Calu3 (cell line): ENCODE measurements at places on chromosomes 2 and 18. TPM values are rescaled to one million over a fixed set of nuclear protein-coding genes. Genes with fewer than 3 reads are reported as not detected.
A peak's percentile ranks its signal among the peaks of the same experiment; 100 is the strongest.

RNASEH1 gene
- total RNA-seq = 29.8 and 30.2 TPM in 2 replicates

- peak; percentile 61 for DNase-seq
- peaks cover 8% of the 10 kb centered on the region for H3K4me1 ChIP-seq
- H3K27me3 ChIP-seq = peaks cover 3% of the 10 kb centered on the region
Observed at GRCh38 chr2:219627103-219628100, at the start of gene SLC4A3. SLC4A3 (plus strand) TSS chr2:219627630; CDS start chr2:219627993, 363 bp downstream.

DNA sequence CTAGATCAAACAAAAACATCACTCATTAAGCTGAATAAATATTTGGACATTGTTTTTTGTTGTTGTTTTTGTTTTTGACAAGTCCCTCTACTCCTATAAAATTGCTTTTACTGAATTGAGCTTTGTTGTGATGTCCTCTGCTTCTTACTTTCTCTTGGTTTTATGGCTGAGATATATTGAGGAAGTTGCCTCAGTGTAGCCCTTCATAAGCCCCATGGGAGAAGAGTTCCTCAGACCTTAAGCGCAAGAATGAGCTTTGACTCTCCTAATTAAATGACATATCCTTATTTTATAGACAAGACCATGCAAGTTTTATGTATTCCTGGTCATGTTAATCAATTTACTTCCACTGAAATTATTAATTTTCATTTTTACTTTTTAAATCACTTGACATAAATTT, 54.9 kb downstream of the CERKL start:
- peaks cover 10% of the 10 kb centered on the region for H3K4me1 ChIP-seq
- no peak overlapping the region for H3K27ac ChIP-seq
- H3K27me3 ChIP-seq = no peaks in the 10 kb centered on the region
- no peak for DNase-seq
- no peak overlapping the region for H3K4me3 ChIP-seq
- no peaks in the 10 kb centered on the region for H3K36me3 ChIP-seq

DNA sequence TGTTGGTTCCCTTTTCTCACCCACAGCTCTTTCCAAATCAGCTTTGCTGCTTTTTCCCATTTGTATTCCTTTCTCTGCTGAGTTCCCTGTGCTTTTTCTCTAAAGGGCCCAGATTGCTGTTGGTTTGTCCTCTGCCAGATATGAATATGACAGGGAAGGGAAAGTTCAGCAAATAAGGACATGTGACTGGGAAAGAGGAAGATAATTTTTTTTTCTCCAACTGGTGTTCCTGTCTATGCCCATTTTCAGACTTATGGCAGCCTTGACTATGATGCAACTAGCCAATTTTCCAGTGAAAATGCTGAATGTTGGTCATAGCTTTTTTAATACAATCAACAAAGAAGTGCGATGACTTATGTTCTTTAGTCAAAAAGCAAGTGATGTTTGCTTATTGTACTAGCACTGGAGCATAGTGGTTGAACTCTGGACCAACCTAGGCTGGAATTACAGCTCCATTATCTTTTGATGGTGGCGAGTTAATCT, 7.7 kb downstream of the MDH1 start:
- DNase-seq = no peak
- H3K27me3 ChIP-seq = no peaks in the 10 kb centered on the region
- peaks cover 16% of the 10 kb centered on the region for H3K36me3 ChIP-seq
- H3K4me3 ChIP-seq = no peak overlapping the region
- no peak overlapping the region for H3K27ac ChIP-seq
- H3K4me1 ChIP-seq = peaks cover 2% of the 10 kb centered on the region

PSMA8 gene
- not detected in 2 replicates for total RNA-seq

ACVR1C gene
- 0.86 and 0.99 TPM in 2 replicates for total RNA-seq

DNA sequence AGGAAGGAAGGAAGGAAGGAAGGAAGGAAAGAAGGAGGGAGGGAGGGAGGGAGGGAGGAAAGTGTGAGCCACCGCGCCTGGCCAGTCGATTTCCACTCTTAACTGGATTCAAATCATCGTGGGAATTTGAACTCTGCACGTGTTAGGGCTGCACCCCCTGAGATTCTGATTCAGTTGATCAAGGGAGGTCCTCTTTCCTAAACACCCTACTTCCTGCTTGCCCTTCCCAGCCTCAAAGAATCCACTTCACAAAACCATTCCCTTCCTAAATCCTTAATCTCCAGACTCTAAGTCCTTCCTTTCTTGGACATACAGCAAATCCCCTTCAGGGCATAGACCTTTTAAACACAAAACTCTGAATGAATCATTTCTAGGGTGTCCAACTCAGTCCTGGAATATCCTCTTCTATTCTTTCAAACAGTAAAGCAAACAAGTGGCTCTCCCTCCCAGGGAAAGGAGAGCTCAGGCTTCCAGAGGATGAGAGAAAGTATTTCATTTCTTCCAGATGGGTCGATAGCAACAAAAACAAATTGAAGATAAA, 68.2 kb upstream of the MBOAT2 start:
- H3K4me3 ChIP-seq = peak overlapping the region; percentile 0
- peak overlapping the region; percentile 58 for H3K27ac ChIP-seq
- peaks cover 18% of the 10 kb centered on the region for H3K4me1 ChIP-seq

- H3K36me3 ChIP-seq = no peaks in the 10 kb centered on the region
- H3K4me1 ChIP-seq = no peaks in the 10 kb centered on the region
- no peak overlapping the region for H3K27ac ChIP-seq
Observed at GRCh38 chr2:128692895-128693742, 374.5 kb upstream of the HS6ST1 start.

GRCh38 chr2:190545093-190545492, 10.6 kb upstream of the NEMP2 start:
- no peak for DNase-seq
- H3K36me3 ChIP-seq = no peaks in the 10 kb centered on the region
- H3K4me1 ChIP-seq = no peaks in the 10 kb centered on the region
- no peak overlapping the region for H3K27ac ChIP-seq
- no peaks in the 10 kb centered on the region for H3K27me3 ChIP-seq

DNA sequence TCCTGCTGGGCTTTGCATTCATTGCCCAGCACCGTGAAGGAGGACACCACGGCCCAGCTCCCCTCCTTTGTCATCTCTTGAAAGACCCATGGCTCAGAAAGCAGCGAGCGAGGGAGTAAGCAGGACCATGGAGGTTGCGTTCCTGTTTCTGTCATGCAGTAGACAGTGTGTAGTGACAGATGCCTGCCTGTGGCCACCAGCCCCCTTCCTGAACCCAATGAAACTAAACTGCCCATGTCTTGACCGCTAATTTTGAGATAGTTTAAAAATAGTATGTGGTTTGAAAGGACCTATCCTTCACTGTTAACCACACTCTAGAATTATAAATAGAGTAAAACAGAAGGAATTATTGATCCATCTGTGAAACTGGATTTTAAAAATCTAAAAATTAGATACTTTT, 88.2 kb downstream of the ASAP2 start:
- H3K36me3 ChIP-seq = peaks cover 24% of the 10 kb centered on the region
- no peak overlapping the region for H3K4me3 ChIP-seq
- H3K27me3 ChIP-seq = no peaks in the 10 kb centered on the region
- no peak overlapping the region for H3K27ac ChIP-seq

- DNase-seq = no peak
- no peak overlapping the region for H3K27ac ChIP-seq
- no peaks in the 10 kb centered on the region for H3K4me1 ChIP-seq
- H3K27me3 ChIP-seq = peaks cover 90% of the 10 kb centered on the region
- H3K36me3 ChIP-seq = no peaks in the 10 kb centered on the region
Observed at GRCh38 chr18:76654577-76654976, 159.5 kb upstream of the ZNF516 start.

OSGEPL1 gene
- 7.5 and 8.6 TPM in 2 replicates for total RNA-seq

CYTIP gene
- not detected in 2 replicates for total RNA-seq

ARL4C gene
- total RNA-seq = 15.6 and 21.0 TPM in 2 replicates

DNA sequence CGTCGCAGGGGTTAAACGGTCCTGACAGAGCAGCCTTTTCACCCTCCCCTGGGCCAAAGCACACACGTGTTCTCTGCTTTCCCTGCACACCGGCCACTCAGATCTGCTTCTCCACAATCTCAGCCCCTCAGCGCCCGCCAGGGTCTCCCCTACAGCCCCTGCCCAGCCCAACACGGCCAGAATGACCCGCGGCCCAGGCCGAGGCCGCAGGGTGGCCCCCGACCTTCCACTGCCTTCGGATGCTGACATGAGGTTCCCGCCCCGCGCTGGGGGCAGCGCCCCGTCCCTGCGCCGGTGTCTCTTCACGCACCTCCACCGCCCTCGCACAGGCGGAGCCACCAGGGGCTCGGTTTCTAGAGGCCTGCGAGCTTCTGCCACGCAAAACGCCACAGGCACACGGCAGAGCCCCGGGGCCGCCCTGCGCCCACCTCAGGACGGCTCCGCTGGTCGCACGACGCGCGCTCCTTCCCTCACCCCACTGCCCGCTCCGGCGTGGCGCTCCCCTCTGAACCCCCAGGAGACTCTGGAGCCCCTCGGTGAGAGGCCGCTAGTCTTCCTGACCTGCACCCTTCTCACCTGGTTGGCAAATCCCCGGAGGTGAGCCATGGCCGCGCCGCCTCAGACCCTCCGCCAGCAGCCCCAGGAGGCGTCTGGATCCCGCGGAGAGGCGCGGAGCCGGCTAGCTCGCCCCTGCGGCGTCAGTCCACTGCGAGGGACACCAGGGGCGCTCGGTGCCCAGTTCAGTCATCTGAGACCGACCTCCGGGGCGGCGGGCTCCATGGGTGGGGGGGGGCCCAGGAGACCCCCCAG, 749 bp downstream of the STK25 start:
- H3K4me1 ChIP-seq = peaks cover 16% of the 10 kb centered on the region
- DNase-seq = peak; percentile 83
- peaks cover 47% of the 10 kb centered on the region for H3K36me3 ChIP-seq
- no peaks in the 10 kb centered on the region for H3K27me3 ChIP-seq
- peak overlapping the region; percentile 17 for H3K27ac ChIP-seq

LRRTM1 gene
- total RNA-seq = not detected in 2 replicates

OXER1 gene
- total RNA-seq = 0.27 and 0.59 TPM in 2 replicates

DNA sequence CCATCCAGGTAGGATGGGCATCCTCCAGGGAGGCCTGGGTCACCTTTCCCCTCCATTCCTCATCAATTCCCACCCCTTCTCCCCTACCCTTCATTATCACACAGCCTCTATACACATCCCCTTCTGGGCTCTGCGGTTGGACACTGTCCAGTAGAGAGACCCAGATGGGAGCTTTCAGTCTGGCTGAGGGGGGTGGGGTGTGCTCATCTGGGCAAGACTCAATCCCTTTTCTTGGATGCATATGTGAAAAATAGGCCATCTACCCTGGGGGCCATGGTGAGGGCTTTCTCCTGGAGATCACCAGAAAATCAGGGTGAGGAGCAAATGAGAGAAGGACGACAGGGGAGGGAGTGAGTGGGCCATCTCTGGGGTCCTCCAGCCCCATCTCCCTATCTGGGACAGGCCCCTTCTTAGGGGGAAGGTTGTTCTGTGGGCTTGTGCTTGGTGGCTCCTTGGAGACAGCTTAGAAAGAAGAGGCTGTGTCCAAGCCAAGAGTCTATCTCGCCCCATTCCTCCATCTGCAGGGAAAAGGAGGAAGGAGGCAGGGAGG, 160.1 kb downstream of the DYSF start:
- H3K27me3 ChIP-seq = peaks cover 30% of the 10 kb centered on the region
- H3K36me3 ChIP-seq = no peaks in the 10 kb centered on the region
- no peak overlapping the region for H3K4me3 ChIP-seq
- no peaks in the 10 kb centered on the region for H3K4me1 ChIP-seq
- H3K27ac ChIP-seq = no peak overlapping the region
- DNase-seq = no peak

- H3K4me1 ChIP-seq = peaks cover 54% of the 10 kb centered on the region
- H3K27ac ChIP-seq = peak overlapping the region; percentile 90
- peak; percentile 72 for DNase-seq
Observed at GRCh38 chr2:46230115-46230571, 67.1 kb upstream of the EPAS1 start.

C2orf66 gene
- total RNA-seq = 0.35 and 0.37 TPM in 2 replicates

- no peak for DNase-seq
- no peak overlapping the region for H3K4me3 ChIP-seq
- H3K36me3 ChIP-seq = peaks cover 28% of the 10 kb centered on the region
- no peak overlapping the region for H3K27ac ChIP-seq
Observed at GRCh38 chr2:183186296-183186695, 62.1 kb downstream of the NUP35 start.

DNA sequence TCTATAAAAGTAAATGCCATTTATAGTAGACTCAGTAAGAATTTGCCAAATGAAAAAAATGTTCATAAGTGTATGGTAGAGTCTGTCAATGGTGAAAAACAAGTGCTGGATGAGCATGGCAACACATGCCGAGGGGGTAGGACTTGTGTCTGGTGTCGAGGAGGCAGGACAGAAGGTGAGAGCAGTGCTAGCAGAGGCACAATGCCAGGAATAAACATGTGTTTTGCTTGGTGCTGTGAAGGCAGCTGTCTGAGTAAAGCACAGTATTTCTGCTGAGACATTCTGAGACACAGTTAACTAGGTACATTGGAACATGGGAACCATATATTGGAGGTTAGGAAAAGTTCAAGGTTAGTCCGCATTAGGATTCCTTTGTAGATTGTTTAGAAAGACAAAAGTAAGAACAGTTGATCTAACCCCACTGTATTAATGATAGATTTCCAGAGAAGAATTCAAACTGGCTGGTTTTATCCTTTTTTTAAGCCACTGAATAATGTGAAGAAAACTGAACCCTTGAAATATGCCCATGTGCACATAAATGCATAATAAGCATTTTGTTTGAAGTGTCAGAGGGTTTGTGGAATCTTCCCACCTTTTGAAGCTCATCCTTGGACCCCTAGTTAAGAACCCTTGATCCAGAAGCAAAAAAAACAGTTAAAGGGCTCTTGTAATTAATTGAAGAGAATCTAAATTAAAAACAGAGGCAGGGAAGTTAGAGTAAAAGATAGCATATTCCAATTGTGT, 7.1 kb downstream of the RBM45 start:
- peaks cover 14% of the 10 kb centered on the region for H3K36me3 ChIP-seq
- no peaks in the 10 kb centered on the region for H3K27me3 ChIP-seq

DNA sequence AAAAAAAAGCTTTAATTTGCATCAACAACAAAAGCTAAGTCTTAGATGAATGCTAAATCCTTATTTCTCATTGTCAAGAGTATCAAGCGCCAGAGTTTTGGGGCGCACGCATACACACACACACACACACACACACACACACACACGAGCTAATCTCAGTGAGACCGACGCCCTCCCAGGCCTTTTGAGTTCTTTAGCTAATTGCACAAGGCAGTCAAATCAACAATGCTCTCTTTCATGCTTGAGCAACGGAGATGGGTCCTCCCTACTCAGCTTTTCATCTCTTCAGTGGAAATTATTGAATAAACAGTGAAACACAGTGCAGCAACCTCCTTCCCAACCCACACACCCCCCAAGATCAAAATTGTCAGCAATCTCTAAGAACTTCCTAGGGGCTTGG, 19.2 kb downstream of the GKN1 start:
- no peak for DNase-seq
- H3K4me1 ChIP-seq = no peaks in the 10 kb centered on the region

GRCh38 chr18:54147439-54147838, 77.0 kb downstream of the MBD2 start:
- peaks cover 39% of the 10 kb centered on the region for H3K4me1 ChIP-seq
- H3K27ac ChIP-seq = peak overlapping the region; percentile 41
- no peaks in the 10 kb centered on the region for H3K27me3 ChIP-seq
- no peak for DNase-seq

GRCh38 chr2:182057002-182057401, 71.3 kb downstream of the PPP1R1C start:
- no peaks in the 10 kb centered on the region for H3K36me3 ChIP-seq
- H3K4me3 ChIP-seq = no peak overlapping the region
- no peak for DNase-seq
- no peaks in the 10 kb centered on the region for H3K27me3 ChIP-seq
